ENCODE measurements at places on chromosomes 1 and 21.

GRCh38 chr1:47181095-47181954, 8.5 kb downstream of the PDZK1IP1 start:
- DNase-seq, result no peak

DNA sequence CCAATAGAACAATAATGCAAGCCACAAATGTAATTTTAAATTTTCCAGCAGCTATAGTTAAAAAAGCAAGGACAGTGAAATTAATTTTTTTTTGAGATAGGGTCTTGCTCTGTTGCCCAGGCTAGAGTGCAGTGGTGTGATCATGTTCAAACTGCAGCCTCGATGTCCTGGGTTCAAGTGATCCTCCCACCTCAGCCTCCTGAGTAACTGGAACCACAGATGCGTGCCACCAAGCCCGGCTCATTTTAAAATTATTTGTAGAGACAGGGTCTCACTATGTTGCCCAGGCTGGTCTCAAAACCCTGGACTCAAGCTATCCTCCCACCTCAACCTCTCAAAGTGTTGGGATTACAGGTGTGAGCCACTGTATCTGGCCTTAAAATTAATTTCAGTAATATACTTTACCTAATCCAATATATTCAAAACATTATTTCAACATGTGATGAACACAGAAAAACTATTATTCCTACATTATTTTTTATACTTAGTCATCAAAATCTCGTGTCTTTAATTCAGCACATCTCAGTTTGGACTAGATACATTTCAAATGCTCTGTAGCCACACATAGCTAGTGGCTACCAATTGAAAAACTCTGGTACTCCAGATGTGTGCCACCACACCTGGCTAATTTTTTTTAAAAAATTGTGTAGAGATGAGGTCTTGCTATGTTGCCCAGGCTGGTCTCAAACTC, 10.8 kb upstream of the ID3 start:
- DNase-seq, result no peak

GRCh38 chr1:54051933-54052430, 1.0 kb downstream of the TMEM59 start:
- peak; percentile 3 for DNase-seq

DNA sequence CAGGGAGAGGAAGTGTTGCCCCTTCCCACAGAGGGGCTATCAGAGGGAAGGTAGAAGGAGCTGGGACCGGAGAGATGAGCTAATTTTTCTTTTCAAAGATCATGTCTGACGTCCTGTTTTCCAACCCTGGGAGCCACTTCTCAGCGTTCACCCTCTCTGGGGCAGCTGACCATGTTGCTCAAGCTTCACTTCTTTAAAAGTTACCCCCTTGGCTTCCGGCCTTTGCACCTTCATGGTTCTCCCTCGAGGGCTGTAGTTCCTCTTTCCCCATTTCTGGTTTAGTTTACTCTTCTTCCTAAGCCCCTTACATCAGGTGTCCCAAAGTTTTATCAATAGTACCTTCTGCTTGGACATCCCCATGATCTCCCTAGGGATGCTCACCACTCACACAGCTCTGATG, 23.8 kb upstream of the CSF1 start:
- DNase-seq, result no peak

DNA sequence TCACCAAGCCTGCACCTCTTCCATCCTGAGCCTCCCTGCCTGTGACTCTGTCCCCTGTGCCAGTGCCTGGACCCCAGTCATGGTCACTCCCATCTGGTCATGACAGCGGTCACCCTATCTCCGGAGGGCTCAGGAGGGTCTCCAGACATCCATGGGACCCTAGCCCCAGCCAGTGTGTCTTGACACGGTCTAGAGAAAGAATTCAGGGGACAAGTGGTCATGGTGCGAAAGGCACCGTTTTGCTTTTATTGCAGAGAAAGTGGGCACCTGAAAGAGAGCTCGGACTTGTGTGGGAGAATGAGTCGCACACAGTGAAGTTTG, 4.7 kb upstream of the RIPK4 start:
- no peak for DNase-seq

GRCh38 chr1:167244244-167244643, 23.6 kb downstream of the POU2F1 start:
- DNase-seq, result no peak

DNA sequence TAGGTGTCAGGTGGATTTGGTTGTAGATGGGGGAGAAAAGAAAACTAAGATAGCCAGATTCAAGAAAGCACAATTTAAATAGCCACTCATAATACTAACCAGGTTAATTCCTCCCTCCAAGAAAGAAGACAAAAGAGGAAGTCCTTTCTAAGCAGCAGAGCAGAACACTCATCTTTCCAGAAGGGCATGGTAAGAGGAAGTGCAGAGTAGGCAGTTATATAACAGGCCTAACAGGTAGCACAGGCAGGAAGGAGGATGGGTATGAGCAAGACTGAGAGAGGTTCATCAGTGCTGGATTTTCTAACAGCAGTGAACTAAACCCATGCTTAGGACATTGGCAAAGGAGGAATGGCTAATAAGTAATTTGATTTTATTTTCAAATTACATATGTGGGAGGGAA, 517.5 kb downstream of the PLPP3 start:
- no peak for DNase-seq

- DNase-seq, result no peak
Observed at GRCh38 chr1:168734271-168734670, 5.3 kb upstream of the DPT start.

- no peak for DNase-seq
Observed at GRCh38 chr1:244324176-244324883, 127.4 kb downstream of the ADSS2 start.

DNA sequence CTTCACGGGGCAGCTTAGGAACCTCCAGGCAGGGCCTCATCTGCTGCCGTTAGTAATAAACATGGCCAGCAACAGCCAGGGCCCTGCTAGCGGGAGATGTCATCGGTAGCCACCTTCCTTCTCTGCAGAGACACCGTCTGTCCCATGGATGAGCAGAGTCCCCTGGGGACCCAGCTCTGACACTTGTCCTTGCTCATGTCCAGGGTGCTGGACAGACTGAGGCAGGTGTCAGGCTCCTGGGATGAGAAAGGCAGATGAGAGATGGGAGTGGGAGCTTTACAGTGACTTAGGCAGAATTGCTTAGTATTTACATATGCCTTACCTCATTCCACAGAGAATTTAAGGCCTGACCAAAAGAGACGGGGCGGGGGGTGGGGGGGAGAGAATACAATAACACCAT, 25.0 kb downstream of the CAPN2 start:
- DNase-seq, result no peak

All from HTR-8/SVneo (cell line).